ENCODE measurements at places on chromosomes 12 and 14.

- DNase-seq = no peak
Observed at GRCh38 chr12:119749666-119750065, 81.7 kb downstream of the PRKAB1 start.

- no peak for DNase-seq
Observed at GRCh38 chr12:48933664-48934311, 8.5 kb upstream of the FKBP11 start.

- DNase-seq = peak; percentile 43
Observed at GRCh38 chr12:121800694-121801594, 2.9 kb upstream of the SETD1B start.

DNA sequence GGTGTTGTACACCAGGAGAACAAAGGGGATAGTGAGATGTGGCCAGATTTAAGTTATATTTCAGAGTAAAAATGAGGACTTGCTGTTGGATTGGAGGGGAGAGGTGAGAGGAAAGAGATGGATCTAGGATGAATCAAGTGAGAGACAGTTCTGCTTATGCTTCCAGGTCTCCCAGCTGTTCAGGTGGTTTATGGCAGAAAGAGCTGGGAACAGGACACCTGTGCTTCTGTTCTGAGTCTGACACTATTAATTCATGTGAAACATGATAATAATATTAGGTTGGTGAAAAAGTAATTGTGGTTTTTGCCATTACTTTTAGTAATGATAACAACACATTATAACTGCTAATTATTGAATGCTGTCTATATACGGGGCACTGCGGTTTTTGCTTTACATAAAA lies 55.7 kb downstream of the SLC15A5 start:
- no peak for DNase-seq

GRCh38 chr14:75224561-75224960 lies 48.1 kb upstream of the TMED10 start:
- DNase-seq = no peak

DNA sequence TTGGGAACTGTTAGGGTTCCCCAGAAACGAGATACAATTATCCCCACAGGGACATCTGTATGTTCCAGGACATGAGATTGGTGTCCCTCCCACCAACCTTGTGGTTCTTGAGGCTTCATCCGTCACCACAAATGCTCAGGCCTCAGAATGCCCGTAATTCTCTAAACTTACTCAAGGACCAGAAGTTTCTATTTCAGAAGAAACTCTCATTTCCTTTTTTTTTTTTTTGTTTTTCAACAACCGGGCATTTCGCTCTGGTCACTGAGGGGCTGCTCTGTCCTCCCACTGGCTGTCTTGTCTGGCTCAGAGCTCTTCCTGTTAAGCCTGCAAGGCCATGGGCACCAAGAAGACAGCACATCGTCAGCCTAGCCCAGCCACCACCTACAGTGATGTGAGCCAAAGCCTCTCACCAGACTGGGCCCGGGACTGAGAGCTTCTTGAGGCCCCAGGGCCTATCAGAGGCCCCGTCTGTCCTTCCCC lies 36.2 kb downstream of the VDR start:
- DNase-seq = no peak

All from activated naive CD4-positive, alpha-beta T cell (primary cell).